Hair follicle dermal papilla cell (primary cell): ENCODE measurements at places on chromosomes 1 and 21. TPM values are rescaled to one million over a fixed set of nuclear protein-coding genes. Genes with fewer than 3 reads are reported as not detected.

The CRNN gene
- not detected in 2 replicates for total RNA-seq

The MARK1 gene
- total RNA-seq: 3.5 and 6.0 TPM in 2 replicates

The C1orf116 gene
- 0.12 and 0.16 TPM in 2 replicates for total RNA-seq

The SH2D2A gene
- 0.32 and 0.61 TPM in 2 replicates for total RNA-seq

The ZBTB8A gene
- total RNA-seq: 7.7 and 8.6 TPM in 2 replicates

The FBXO44 gene
- 24.3 and 25.8 TPM in 2 replicates for total RNA-seq

The CADM3 gene
- 0.12 and 0.49 TPM in 2 replicates for total RNA-seq

The FAM72A gene
- total RNA-seq: 2.3 TPM in 2 replicates

The EPHA2 gene
- total RNA-seq: 18.2 and 18.5 TPM in 2 replicates

The IVL gene
- total RNA-seq: not detected in 2 replicates

The GJC2 gene
- total RNA-seq: 2.1 TPM in 2 replicates

The MAST2 gene
- total RNA-seq: 26.7 and 30.8 TPM in 2 replicates

The CD55 gene
- 53.2 and 59.1 TPM in 2 replicates for total RNA-seq
